Kidney tubule cell (primary cell): ENCODE measurements at places on chromosomes 5 and 9.

DNA sequence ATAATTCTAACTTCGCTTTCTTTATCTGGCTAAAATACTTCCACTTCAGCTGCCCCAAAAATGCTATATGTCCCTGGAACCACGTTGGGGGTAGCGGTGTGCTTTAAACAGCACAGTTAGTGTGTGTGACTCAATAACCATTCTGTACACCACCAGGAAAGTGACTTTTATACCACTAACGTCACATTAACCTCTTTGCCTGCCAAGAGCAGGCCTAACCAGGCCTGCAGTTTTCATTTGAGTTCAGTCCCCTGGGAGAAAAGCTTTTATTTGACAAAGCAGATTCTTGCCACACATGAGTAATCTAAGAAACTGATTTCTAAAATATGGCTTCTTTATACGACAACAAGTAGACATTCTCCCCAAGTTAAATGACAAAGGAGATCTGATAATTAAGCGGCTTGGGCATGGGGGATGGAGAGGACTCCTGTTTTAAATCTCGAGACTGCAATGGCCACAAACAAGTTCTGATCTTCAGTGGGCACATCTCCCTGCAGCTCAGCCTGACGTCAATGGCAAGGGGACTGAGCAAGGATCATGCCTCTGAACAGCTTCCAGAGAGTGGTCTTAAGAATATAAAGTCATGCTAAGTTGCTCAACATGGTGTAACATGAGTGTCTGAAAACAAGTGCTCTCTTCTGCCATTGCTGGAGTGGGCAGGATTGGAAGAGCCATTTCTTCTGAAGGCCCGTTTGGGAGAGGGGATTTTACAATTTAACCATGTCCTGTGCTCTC lies 91.8 kb downstream of the GLIS3 start:
- peak; percentile 60 for DNase-seq

DNA sequence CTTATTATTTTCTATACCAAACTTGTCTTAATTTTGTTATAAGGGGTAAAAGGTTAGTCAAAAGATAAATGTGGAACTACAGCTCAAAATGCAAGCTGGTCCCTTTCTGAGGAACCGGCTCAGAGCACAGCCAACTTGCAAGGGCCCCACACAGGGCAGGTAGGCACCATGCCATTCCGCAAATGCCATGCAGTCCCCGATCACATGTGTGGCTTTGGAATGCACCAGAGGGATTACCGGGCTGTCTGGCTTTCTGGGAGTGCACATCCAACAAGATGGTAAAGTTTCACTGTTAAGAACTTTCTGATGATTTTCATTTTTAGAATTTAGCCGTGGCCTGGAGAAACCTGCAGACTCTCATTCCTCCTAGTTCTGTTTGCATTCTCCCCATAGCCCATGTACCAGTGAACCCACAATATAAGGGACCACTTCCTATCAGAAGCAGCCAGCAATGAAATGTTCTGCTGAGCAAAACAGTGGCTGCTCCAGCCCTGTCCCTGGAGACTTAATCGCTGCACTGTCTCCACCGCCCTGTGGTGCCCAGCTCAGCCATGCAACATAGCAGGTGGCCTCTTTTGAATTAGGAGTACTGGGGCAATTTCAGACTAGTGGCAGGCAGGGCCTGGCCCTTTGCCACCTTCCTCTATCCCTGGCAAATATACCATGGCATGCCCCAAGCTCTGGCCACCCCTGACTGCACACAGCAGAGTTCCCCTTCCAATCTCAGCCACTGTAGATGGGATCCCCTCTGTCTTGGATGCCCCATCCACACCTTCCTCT lies 11.4 kb downstream of the SHB start:
- DNase-seq, result peak; percentile 73

DNA sequence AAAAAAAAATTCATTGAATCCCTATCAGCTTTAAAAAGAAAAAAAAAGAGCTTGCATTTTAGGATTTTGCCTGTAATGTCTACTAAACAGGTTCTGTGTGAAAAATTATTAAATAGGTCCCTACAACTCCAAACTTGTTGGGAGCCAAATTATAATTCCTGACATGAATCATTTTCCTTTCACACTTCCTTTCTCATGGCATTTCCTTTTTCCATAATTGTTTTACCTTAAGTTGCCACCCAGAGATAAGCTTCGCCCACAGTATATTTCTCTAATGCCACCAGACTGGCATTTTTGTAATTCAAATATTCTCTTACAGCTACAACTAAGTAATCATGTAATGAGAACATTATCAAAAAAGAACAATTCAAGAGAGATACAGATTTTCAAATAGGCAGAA lies 348.8 kb downstream of the EFNA5 start:
- DNase-seq, result no peak

DNA sequence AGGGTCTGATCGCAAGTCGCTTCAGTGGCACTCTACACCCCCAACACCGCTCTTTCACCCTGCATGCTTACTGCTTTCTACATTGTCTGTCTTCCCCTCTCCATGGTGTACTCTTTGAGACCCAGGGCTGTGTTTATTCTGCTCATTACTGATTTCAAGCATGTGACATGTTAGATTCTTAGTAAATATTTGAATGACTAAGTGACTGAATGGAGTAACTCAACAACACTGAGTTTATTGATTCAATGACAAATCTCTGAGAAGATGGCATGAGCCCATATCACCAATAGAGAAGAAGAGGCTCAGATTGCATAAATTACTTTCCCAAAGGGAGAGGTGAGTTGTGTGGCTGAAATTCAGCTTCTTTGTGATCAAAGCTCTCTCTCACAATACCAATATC lies 89.7 kb upstream of the OSMR start:
- no peak for DNase-seq

DNA sequence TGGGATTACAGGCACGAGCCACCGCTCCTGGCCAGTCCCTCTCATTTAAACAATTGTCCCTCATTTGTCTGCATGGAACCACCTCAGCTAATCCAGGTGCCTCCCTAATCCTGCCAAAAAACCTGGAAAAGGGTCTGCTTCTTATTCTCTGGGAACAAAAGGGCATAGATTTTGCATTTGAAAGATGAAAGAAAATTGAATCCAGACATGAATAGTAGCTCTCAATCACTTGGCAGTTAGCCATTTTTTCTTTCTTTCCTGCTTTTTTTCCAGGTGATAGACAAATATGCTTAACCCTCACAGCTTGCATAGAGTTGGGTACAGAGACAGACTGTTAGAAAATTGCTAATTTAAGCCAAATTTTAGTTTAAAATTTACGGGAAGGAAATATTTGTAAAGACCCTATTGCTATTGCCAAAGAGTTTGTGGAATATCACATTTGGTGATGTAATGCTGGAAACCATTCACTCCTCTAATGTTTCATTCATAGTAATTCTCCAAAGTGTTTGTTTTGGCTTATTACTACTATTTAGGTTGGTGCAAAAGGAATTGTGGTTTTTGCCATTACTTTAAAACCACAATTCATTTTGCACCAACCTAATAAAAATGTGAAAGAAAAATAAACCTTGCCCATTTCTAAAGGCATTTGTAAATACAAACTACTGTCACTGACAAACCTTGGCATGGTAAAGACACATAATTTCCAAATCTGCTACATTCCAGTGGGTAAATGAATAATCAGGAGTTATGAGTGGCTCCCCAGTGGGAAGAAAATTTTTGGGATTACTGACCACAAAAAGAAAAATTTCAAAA lies 80.5 kb upstream of the JAK2 start:
- DNase-seq, result no peak

- no peak for DNase-seq
Observed at GRCh38 chr5:95162231-95162992, 122.5 kb downstream of the MCTP1 start.

- no peak for DNase-seq
Observed at GRCh38 chr5:136000932-136001331, 27.9 kb upstream of the TGFBI start.

DNA sequence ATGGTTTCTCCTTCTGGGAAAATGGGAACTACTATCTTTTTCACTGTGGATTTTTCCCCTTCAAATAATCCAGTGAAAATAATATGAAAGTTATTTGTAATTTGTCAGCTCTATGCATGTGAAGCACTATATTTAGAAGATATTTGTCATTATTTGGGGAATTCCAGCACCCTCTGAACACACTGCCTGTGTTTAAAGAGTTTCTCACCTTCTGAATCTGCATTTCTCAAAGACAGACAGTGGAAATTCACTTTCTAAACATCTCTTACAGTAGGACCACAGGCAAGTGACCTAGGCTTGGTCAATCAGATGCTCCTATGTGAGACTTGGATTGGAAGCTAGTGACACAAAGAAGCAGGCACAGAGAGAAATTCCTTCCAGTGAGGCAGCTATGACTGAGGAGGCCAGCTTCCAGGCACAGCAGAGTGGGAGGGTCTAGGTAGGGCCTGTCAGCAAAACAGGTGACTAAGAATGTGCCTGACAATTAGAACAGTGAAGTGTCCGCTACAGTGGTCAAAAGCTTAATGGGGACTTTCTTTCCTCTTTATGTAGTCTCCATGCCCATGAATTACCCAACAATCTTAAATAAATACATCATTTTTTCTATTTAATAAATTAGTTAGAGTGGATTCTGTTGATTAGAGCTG lies 167.2 kb downstream of the HMHB1 start:
- DNase-seq, result peak; percentile 86

- no peak for DNase-seq
Observed at GRCh38 chr5:178143901-178144300, 9.8 kb downstream of the NHP2 start.

DNA sequence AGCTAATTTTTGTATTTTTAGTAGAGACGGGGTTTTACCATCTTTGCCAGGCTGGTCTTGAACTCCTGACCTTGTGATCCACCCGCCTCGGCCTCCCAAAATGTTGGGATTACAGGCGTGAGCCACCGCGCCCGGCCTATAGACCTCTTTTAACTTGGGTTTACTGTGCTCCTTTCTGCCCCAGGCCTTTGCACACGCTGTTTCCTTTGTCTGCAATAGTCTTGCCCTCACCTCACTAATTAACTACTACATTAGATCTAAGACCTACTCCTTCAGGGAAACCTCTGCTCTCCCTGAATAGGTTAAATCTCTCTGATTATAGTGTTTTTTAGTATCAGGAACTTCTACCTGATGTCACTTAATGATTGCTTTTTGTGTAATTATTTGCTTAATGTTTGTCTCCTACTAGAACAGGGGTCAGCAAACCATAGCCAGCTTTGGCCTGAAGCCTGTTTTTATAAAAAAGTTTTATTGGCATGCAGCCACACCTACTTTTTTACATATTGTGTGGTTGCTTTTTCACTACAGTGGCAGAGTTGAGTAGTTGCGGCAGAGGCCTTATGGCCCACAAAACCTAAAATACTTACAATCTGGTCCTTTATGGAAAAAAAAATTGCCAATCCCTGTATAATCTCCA lies 31.2 kb upstream of the TLE1 start:
- peak; percentile 20 for DNase-seq

GRCh38 chr5:81195335-81195929 lies 37.7 kb upstream of the CKMT2 start:
- DNase-seq, result no peak

DNA sequence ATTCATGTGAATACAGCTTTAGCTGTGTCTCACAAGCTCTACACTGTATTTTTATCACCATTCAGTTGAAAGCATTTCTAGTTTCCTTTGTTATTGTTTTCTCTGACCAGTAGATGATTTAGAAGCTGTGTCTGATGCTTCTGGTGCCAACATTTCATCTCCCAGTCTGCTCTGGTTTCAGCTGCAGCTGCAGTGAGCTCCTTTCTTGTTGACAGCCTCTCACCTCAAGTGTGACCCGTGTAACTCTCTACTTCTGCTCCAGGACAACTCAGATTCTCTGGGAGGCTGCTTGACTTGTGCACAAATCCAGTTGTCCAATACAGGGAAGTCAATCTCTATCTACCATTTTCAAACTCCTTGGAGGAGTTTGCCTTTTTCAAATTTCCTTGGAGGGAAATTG lies 504.8 kb downstream of the DIRAS2 start:
- no peak for DNase-seq

DNA sequence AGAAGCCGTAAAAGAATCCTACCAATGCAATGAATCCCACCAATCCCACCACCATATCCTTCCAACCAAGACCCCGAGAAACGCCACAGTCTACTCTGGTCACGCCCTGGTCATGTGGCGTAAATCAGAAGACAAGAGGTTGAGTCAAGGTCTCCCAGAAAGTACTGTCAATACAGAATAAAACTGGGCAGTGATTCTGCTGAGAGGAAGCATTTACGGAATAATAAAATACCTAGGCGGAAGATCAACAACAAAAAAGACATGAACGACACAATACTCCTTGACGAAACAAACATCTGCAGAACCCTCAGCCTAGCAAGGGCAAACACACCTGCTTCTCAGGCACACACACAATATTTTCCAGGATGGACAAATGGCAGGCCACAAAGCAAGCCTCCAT lies 62.8 kb downstream of the GOLM1 start:
- no peak for DNase-seq

DNA sequence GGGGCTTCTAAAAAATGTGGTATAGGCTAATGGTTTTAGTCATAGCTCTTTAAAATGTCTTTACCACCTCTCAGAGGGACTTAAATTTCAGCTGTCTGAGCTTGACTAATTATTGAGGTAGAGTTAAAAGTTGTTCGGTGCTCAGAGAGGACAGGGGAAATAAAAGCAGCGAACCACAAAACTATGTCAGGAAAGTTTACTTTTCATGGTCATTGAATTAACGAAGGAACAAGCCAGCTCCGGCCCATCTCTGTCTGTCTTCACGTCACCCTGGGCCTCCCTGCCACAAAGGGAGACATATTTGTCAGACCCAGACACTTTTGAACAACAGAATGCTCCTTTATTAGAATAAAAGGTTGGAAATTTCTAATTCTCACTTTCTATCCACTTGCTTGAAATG lies 98.8 kb upstream of the EFNA5 start:
- DNase-seq, result no peak

DNA sequence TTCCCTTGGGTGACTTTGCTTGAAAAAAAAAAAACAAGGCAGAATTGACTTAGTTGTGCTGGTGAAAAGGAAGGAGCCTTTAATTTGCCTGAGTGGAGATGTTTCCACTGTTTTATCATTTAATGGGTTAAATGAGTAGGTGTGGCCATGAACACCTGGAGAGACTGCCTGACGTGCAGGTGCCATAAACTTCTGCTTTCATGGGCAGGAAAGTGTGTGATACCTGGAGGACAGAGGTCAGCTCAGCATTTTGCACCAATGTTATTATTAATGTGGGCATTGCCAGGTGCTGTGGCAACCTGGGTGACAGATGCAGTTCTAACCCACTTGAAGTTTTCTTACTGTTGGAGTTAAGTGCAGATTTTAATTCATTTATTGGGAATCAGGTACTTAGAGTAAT lies 145.4 kb downstream of the CD180 start:
- no peak for DNase-seq

- DNase-seq, result no peak
Observed at GRCh38 chr5:33795496-33795895, 96.3 kb downstream of the ADAMTS12 start.
